Testis (tissue), 5 donors: ENCODE measurements at places on chromosomes 16 and 17. TPM values are rescaled to one million over a fixed set of nuclear protein-coding genes. Genes with fewer than 3 reads are reported as not detected.

DNA sequence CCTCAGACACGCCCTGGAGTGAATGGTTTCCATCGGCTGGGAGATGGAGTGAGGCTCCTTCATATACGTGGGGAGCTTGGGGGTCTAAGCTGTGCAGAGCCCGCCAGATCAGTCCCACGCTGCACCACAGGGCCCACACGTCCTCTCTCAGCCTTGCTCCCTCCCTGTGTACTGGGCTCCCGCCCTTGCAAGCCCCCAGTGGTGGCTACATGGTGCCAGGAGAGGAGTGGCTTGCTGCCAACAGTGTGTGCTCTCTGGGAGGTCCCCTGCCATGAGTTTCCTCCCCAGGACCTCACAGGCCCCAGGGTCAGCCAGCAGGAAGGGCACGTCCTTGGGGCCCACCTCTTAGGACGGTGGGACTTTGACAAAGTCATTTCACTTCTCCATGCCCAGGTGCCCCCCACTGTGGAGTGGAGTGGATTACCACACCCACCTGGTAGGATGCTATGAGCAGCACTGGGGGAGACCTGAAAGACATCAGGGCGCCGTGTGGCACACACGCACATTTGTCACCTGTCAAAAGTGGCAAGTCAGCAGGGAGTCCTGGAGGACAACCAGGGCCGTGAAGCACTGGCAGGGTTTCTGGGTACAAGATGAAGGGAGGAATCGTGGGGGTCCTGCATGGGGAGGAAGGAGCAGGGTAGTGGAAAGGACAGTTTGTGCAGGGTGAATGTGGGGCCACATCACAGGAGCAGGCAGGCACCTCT, 13.7 kb downstream of the SLC5A10 start:
- H3K27me3 ChIP-seq: no peaks in the 10 kb centered on the region
- no peak for DNase-seq
- H3K4me1 ChIP-seq: no peaks in the 10 kb centered on the region
- no peaks in the 10 kb centered on the region for H3K36me3 ChIP-seq

GRCh38 chr16:6008670-6009069, 911.1 kb upstream of the EEF2KMT start:
- H3K27me3 ChIP-seq: no peaks in the 10 kb centered on the region
- no peak overlapping the region for H3K27ac ChIP-seq
- no peak overlapping the region for H3K4me3 ChIP-seq
- no peaks in the 10 kb centered on the region for H3K36me3 ChIP-seq

GRCh38 chr16:84228256-84228838, 11.5 kb downstream of the KCNG4 start:
- H3K36me3 ChIP-seq: no peaks in the 10 kb centered on the region
- peaks cover 11% of the 10 kb centered on the region for H3K4me1 ChIP-seq

DNA sequence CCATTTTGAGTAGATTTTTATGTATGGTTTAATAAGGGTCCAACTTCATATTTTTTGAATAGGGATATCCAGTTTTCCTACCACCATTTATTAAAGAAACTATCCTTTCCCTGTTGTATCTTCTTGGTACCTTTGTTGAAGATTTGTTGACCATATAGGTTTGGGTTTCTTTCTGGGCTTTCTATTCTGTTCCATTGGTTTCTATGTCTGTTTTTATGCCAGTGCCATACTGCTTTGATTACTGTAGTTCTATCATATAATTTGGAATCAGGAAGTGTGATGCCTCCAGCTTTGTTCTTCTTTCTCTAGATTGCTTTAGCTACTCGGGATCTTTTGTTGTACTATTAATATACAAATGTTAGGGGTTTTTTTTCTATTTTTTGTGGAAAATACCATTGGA, 46.5 kb downstream of the PPM1E start:
- H3K36me3 ChIP-seq: no peaks in the 10 kb centered on the region
- H3K27ac ChIP-seq: no peak overlapping the region
- H3K4me1 ChIP-seq: no peaks in the 10 kb centered on the region
- H3K4me3 ChIP-seq: no peak overlapping the region
- no peak for DNase-seq
- H3K27me3 ChIP-seq: no peaks in the 10 kb centered on the region

GRCh38 chr16:89096768-89097391, 3.2 kb downstream of the ACSF3 start:
- no peak for DNase-seq
- peaks cover 20% of the 10 kb centered on the region for H3K4me1 ChIP-seq
- H3K27me3 ChIP-seq: no peaks in the 10 kb centered on the region
- no peaks in the 10 kb centered on the region for H3K36me3 ChIP-seq

DNA sequence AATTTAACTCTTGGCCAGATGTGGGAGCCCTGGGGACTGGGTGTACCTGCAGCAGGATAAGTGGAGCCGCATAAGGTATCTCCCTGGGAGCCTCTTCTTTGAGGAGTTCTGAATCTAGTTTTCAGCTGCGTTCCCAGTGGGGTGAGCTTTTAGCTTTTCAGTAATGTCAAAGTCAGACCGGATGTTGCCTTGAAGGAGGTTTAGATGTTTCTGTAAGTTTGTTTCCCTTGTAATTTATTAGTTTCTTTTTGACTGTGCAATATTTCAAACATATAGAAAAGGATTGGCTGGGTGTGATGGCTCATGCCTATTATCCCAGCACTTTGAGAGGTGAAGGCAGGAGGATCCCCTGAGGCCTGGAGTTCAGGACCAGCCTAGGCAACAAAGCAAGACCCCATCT, 98.6 kb upstream of the EEF2KMT start:
- H3K4me3 ChIP-seq: no peak overlapping the region
- no peaks in the 10 kb centered on the region for H3K36me3 ChIP-seq
- H3K27ac ChIP-seq: no peak overlapping the region
- no peak for DNase-seq

DNA sequence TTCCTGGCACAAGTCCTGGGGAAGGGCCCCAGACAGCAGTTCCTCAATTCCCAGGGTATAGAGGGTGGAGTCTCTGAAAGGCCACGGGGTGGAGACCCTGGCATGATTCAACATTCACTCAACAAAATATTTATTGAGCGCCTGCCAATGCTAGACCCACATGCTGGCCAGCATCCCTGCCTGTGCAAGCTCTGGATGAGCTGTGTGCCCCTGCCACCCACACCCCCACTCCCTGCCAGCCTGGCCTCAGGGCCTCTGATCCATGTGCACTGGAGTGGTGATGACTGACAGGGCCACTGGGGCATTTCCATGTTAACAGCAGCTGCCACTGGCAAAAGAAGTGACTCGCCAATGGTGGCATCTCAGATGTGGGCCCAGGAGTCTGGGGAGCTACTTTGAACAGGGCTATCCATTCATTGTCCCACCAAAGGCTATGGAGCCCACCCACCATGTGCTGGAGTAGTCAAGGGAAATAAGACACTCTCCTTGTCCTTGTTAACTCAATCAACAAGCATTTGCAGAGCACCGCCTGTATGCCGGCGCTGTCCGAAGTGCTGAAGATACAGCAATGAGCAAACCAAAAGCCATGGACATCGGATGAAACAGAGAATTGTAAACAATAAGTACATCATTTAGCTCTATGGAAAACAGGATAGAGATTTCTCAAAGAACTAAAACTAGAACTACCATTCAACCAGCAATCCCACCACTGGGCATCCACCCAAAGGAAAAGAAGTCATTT, 3.0 kb upstream of the PRSS22 start:
- no peak for DNase-seq
- no peak overlapping the region for H3K27ac ChIP-seq
- H3K4me3 ChIP-seq: no peak overlapping the region
- H3K27me3 ChIP-seq: no peaks in the 10 kb centered on the region
- no peaks in the 10 kb centered on the region for H3K36me3 ChIP-seq

DNA sequence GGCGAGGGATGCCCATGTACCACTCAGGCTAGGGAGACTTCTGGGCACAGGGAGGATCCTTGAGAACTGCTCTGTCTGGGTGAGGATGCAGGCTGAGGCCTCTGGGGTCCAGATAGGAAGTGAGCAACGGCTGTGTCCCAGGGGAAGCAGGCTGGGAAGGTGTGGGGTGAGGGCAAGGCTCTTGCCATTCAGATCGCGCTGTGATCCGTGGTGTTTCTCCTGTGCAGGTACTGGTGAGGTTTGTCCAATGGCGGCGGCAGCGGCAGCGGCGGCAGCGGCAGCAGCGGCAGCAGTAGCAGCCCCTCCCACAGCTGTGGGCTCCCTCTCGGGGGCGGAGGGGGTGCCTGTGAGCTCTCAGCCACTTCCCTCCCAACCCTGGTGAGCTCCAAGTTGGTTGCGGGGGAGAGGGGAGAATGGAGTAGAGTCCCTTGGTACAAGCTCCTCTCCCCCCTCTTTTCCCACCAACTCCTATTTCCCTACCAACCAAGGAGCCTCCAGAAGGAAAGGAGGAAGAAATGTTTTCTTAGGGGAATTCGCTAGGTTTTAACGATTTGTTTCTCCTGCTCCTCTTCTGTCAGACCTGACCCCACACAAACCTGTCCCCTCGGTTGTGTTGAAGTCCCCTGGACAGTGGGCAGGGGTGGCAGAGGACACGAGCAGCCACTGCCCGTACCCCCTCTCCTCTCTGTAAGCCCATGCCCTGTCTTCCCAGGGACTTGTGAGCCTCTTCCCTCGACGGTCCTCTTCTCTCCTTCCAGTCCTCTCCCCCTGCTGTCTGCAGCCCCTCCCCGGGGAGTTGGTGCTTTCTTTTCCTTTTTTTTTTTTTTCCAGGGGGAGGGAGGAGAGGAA, 1.9 kb upstream of the PRRT2 start:
- no peaks in the 10 kb centered on the region for H3K36me3 ChIP-seq
- no peak overlapping the region for H3K4me3 ChIP-seq
- peaks cover 68% of the 10 kb centered on the region for H3K4me1 ChIP-seq
- peak; percentile 53 for DNase-seq
- no peaks in the 10 kb centered on the region for H3K27me3 ChIP-seq
- peak overlapping the region; percentile 96 for H3K27ac ChIP-seq

DNA sequence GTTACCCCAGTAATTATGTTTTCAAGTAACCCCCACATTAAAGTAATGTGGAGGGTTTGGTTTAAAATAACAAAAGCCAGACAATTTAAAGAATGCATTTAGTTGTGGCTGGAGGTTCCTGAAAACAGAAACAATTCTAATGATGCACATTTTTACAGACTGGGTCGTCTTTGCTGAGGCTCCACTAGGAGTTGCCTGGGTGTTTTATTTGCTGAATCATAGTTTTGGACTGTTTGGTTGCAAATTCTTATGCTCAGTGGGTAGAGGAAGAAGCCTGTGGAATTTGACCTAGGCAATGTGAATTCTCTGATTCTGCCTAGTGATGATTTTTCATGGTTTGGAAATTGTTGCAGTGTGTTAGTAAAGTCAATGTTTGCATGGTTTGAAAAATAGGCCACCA, 16.3 kb downstream of the SHISA9 start:
- no peaks in the 10 kb centered on the region for H3K36me3 ChIP-seq
- no peaks in the 10 kb centered on the region for H3K4me1 ChIP-seq
- no peaks in the 10 kb centered on the region for H3K27me3 ChIP-seq
- H3K4me3 ChIP-seq: no peak overlapping the region
- no peak for DNase-seq

DNA sequence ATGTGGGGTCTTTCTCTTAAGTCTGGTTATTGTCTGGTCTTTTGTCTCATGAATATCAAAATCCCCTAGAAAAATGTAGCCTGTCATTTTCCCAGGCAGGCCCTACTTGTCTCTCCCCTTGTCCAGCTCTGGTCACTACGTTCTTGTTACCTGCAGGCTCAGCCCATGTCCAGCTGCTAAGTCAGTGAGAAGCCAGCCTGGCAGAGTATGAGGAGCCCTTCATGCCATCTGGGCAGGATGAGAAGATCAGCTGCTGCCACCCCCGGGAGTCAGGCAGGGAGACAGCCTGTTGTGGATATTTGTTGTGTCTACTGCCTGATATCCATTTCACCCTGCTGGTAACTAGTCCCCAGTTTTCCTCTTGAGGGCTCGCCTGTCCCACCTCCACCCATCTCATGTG, 88.9 kb downstream of the ASIC2 start:
- H3K4me1 ChIP-seq: no peaks in the 10 kb centered on the region
- H3K4me3 ChIP-seq: no peak overlapping the region
- H3K27me3 ChIP-seq: no peaks in the 10 kb centered on the region
- DNase-seq: no peak
- H3K36me3 ChIP-seq: no peaks in the 10 kb centered on the region
- H3K27ac ChIP-seq: no peak overlapping the region

- H3K36me3 ChIP-seq: no peaks in the 10 kb centered on the region
- H3K27me3 ChIP-seq: no peaks in the 10 kb centered on the region
- H3K27ac ChIP-seq: peak overlapping the region; percentile 4
- H3K4me1 ChIP-seq: no peaks in the 10 kb centered on the region
- no peak overlapping the region for H3K4me3 ChIP-seq
- DNase-seq: no peak
Measured at GRCh38 chr16:68961778-68962402, 118.6 kb downstream of the TANGO6 start.

DNA sequence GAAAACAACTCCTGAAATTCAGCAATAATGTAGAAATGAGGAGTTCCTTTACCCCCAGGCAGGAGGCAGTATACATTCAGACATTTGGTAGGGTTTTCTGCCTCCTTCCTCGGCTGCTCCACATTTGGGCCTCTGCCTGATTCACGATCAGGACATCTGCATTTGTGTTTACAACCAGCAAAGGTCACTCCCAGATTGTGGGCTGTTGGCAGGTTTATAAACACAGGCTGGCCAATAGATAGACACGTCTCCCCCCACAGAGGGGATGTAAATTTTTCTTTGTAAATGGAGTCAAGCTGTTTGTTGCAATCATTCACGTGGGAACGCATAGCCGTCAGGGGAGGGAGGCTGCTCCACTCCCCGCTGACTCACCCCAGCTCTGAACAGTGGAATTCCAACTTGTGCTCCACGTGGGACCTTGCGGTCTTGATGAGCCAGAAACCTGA, 252.1 kb upstream of the N4BP1 start:
- DNase-seq: no peak
- no peak overlapping the region for H3K27ac ChIP-seq
- no peaks in the 10 kb centered on the region for H3K4me1 ChIP-seq
- H3K36me3 ChIP-seq: no peaks in the 10 kb centered on the region

DNA sequence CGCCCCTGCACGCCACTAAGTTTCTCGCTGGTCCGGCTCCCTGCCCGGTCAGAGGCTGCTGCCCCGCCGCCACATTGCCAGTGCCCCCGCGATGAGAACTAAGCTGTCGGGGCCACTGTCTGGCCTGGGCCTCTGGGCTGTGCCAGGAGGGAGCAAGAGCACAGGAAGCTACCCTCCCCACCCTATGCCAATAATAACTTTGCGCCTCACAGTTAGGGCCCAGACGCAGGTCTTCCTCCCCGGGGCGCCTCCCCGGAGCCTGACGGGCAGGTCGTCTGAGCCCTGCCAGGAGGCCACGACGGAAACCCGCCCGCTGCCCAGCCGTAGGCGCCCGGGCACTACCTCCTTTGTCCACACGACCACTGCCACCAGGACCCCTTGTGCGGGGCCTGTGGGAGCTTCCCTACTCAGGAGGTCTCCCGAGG, 1.5 kb downstream of the ZFPM1 start:
- no peaks in the 10 kb centered on the region for H3K27me3 ChIP-seq
- H3K27ac ChIP-seq: no peak overlapping the region

DNA sequence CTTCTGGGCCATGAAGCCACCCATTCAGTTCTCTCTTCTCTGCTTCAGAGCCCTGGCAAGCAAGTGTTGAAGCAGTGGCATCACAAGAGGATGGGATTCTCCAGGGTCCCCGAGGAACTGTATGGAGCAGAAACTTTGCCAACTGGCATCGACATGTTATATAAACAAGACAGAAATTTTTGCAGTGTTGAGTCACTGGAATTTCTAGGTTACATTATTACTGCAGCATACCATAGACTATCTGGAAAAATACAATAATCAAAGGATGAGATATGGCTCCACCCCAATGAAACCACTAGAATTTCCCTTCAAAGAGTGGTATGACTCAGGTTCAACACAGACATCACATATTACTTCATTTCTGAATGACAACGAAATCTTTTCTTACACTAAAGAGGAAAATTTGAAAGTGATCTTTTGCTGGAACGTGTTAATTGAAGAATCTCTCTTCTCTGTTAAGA, 343.0 kb upstream of the DYNLRB2 start:
- DNase-seq: no peak
- no peaks in the 10 kb centered on the region for H3K4me1 ChIP-seq
- H3K4me3 ChIP-seq: no peak overlapping the region
- H3K27me3 ChIP-seq: no peaks in the 10 kb centered on the region
- no peak overlapping the region for H3K27ac ChIP-seq

The MPP2 gene
- total RNA-seq: 25.1 TPM

The AXIN2 gene
- 26.3 TPM for total RNA-seq
